ENCODE measurements at places on chromosomes 1 and 21.
A peak's percentile ranks its signal among the peaks of the same experiment; 100 is the strongest.

GRCh38 chr1:33725037-33725436 is 138.8 kb upstream of the HMGB4 start:
- DNase-seq = no peak

- DNase-seq = peak; percentile 96
Observed at GRCh38 chr1:145885738-145886287, at the start of gene ANKRD35. Gene ANKRD35, minus strand, starts transcription at chr1:145885866. Its CDS starts 108 bp downstream, at chr1:145885758.

GRCh38 chr1:7995437-7995836 is 30.7 kb downstream of the ERRFI1 start:
- no peak for DNase-seq

- DNase-seq = no peak
Observed at GRCh38 chr21:44442266-44443125, 12.8 kb upstream of the LRRC3 start.

- DNase-seq = no peak
Observed at GRCh38 chr1:183841550-183841949, 36.6 kb downstream of the RGL1 start.

- DNase-seq = no peak
Observed at GRCh38 chr21:41403331-41403730, 22.7 kb upstream of the MX1 start.

GRCh38 chr1:159051436-159051835 is 25.1 kb downstream of the AIM2 start:
- no peak for DNase-seq

DNA sequence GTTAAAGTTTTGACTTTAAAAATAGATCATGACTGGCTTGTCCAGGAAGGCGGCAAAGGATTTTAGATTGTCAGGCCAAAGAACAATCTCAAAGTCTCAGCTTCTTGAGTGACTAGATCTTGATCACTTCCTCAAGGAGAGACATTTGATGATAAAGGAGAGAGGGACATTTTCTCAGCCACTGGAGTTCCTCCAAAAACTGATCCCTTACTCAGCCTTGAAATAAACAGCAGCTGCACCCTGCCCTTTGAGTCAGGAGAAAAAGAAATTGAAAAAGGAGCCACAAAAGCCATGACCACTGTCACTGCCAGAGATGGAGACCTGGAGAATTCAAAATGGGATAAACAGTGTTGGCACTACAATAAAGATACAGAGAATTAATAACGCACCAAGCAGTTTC is 288.4 kb upstream of the PRMT6 start:
- no peak for DNase-seq

- no peak for DNase-seq
Observed at GRCh38 chr1:39230261-39231190, 26.0 kb downstream of the MACF1 start.

DNA sequence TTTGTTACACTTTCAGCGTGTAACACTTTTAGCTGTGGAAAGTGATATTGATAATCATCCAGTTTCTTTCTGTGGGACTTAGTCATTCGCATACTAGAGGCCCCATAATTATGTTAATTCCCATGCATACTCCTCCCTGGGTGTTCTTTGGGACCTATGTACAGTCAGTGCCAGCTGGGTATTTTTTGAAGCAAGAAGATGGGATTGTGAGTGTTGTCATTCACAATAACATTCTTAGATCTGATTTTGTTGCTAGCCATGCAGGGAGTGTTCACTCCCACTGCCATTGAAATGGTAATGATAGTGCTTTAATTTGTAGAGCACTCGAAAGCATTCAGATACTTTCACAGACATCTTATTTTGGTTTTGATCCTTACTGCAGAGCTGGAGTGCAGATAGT is 11.6 kb downstream of the SARS1 start:
- no peak for DNase-seq

DNA sequence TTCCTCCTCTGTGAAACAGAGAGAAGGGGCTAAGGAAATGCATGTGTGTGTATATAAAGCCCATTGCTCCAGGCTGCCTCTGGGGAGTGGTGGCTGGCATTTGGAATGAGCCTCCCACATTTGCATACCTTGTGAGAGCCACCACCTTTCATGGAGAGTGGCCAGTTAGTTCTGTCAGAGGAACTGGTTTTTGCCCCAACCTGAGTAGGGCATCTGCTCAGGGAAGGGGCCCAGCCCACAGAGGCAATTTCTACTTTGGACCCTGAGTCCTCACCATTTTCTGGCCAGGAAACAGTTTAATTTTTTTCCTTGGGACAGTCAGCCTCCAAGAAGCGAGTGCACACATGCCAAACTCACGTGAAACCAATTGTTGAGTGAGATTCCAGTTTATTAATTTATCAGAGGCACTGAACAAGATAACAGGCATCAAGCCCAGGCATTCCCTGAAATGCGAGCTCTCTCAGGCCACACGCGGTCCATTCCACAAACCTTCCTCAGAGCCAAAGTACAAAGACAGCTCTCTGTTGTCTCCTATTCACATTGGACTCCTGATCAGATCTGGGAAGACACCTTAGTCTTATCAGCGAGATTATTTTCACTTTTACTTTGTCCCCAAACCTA is 1.0 kb upstream of the SLC6A9 start:
- DNase-seq = no peak

DNA sequence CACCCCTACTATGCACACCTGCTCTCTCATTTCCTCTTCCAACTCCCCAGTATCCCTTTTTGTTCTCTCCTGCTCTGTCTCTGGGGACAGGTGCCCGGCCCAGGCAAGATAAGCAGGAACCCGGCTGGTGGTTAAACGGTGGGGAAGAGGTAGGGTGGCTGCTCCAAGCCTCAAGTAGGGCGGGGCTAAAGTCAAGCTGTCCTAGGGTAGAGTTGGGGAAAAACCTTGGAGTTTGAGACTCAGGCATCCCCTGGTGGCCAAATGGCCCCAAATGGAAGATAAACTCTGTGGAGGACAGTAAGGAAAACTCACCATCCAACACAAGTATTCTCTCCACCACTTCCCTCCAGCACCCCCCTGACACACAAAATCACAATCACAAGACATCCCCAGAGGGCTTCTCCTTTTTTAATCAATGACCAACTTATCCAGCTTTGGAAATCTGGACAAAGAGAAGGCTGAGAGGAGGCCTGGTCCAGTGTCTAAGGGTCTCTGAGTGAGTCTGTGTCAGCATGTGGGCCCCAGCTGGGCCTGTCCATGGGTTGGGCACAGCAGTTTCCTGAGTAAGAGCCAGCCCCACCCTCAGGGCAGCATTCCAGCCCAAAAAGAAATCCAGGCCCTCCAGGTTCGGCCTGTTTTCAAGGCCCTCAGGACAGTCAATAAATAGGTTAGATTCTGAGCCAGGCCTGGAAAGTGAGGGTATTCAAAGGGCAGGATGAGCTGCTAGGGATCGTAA is 9.8 kb downstream of the POMGNT1 start:
- DNase-seq = no peak

- DNase-seq = no peak
Observed at GRCh38 chr21:38326899-38327298, 70.1 kb downstream of the KCNJ15 start.

DNA sequence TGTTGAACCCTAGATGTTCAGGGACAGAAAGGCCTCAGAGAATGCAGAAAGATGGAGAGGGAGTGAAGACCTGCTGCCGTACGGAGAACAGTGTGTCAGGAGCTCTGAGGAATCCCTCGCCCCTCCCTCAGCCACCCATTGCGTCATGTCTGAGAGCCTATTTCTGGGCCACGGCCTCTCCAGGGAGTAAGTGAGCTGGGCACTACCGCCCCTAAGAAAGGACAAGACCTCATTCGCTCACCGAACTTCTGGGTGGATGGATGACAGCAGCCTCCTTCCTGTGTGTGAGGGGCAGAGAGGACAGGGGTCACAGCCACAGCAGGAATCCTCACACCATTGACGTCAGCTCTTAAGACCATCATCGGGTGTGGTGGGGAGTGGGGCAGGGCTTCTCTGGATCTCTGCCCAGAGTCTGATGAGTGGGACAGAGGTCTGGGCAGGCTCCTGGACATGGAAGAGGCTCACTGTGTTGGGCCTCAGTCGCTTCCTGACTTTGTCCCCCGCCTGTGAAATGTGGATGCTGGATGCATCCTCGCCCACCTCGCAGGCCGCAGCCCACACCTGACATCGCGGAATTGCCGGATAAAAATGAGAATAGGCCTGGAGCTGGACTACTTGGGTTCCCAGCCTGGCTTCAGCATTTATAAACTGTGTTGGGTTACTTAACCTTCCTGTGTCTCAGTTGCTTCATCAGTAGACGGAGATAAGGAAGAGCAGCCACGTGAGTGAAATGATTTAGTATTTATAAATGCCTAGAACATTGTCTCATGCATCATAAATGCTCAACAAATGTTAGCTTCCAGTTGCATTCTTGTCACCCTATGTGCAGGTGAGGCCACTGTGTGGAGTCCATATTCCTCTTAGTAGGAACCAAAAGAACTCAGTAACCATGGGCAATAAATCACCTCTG is 238.6 kb downstream of the TRABD2B start:
- peak; percentile 71 for DNase-seq

GRCh38 chr1:73604739-73605138 is 593.2 kb downstream of the LRRIQ3 start:
- no peak for DNase-seq

- DNase-seq = no peak
Observed at GRCh38 chr1:204837440-204838084, 33.1 kb upstream of the NFASC start.

- no peak for DNase-seq
Observed at GRCh38 chr1:165494949-165495857, 48.6 kb upstream of the LRRC52 start.

GRCh38 chr1:219088778-219089557 is 84.7 kb upstream of the LYPLAL1 start:
- DNase-seq = no peak

- no peak for DNase-seq
Observed at GRCh38 chr1:208600456-208601190, 356.4 kb upstream of the PLXNA2 start.

GRCh38 chr1:43204394-43204793 is 32.3 kb downstream of the CFAP57 start:
- DNase-seq = no peak

DNA sequence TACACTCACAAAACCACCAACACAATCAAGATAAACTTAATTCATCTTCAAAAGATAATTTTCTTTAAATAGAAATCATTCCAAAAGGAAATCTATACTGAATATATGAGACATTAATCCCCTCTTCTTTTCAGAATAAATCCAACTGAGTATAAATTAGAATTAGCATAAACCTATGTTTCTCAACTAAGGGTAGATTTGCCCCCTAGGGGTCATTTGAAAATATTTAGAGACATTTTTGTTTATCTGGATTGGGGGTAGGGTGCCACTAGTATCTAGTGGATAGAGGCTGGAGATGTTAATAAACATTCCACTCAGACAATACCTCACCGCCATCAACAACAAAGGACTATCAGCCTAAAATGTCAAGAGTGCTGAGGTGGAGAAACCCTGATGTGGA is 6.5 kb upstream of the TNFSF4 start:
- no peak for DNase-seq

DNA sequence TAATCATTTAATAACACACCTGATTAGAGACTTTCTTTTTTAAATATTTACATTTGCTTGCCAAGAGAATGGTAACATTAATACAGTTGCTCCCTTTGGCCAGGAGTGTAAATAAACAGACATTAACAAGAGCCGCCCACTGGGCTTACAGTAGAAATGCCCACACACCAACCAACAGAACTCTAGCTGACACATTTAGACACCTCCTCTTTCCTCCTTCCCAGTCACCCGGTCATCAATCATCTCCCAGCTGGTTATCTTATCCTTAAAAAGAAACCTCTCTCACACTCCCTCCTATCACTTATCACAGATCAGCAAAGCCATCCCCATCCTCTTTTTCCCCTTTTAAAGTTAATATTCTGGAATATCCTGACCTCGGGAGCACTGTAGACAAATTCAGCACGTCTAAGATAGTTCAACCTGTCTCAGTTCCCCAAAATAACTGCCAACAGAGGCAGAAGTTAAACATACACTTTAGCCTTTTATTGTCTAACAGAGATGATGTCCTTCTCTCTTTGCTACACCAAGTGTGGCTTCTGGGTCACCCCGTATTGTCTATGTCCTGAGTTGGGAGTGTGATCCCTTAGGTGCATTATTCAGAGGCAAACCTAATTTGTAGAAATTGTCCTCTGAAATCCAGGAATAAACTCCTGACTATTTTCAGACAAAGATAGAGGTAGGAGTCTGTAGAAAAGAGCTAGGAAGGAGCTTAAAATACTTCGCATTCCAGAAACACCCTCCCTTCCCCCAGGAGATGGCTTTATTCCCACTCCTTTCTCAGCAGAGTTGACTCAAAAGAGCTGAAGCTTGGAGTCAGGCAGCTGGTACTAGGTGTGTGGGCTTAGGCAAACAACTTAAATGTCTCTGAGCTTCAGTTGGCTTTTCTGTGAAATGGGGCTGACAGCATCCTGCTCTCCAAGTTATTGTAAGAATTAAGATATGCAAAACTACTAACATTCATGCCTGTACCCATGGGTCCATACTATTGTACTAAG is 8.8 kb downstream of the MYCL start:
- no peak for DNase-seq

GRCh38 chr1:243596431-243597062 is 253.5 kb downstream of the AKT3 start:
- no peak for DNase-seq

DNA sequence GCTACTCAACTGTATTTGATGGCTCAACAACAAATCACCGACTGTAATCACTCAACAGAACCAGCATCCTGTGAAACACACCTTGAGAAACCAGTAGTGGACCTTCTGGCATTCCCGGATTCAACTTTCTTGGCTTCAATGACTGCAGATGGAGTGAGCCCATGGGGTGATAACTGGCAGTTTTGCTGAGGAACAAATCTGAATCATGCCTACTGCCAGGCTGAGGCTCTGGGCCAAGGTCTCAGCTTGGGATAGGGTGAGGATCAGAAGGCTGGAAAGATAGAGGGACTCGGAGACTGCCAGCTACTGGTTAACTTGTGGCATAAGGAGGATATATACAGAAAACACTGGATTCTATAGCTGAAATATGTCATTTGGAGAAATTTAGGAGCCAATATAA is 63.5 kb upstream of the DIRAS3 start:
- DNase-seq = no peak

- DNase-seq = no peak
Observed at GRCh38 chr1:151243683-151244216, 10.8 kb upstream of the PSMD4 start.

- DNase-seq = peak; percentile 48
Observed at GRCh38 chr21:42563686-42564085, 50.0 kb downstream of the SLC37A1 start.

DNA sequence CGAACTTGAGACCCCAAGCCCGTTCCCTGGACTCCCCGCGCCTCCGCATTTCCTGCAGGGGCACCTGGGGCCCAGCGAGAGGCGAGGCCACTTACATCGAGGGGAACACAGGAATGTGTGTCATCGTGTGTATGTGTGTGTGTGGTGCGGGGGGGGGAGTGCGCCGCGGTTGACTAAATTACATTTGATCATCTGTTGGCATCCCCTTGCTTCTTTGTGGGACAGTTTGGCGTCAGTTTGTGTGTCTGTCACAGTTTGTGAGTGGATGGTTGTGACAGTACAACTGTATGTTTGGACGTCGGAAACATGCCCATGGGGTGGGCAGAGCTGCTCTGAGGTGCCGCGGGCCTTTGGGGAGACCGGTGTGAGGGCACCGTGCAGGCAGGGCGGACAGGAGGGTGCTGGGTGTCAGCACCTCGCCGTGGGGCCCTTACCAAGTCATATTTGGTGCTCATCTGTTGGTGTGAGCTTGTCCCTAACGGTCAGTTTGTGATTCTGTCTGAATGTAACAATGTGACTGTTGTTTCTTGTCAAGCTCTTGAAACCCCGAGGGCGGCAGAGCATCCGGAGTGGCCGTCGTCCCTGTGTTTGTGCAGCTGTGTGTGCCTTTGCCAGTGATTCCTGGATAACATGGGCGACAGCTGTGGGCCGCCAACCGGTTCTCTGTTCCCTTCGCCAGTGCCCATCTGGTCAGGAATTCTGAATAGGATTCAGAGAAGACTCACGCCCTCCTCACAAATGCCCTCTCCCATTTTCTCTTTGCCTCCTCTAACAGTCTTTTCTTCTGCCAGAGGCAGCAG is 899 bp downstream of the OPRD1 start:
- DNase-seq = no peak
